ENCODE measurements at places on chromosomes 4 and X. TPM values are rescaled to one million over a fixed set of nuclear protein-coding genes. Genes with fewer than 3 reads are reported as not detected.

MTNR1A gene
- not detected for total RNA-seq

STAP1 gene
- total RNA-seq = not detected

TKTL2 gene
- not detected for total RNA-seq

NAP1L5 gene
- 1.3 TPM for total RNA-seq

HS3ST1 gene
- total RNA-seq = 7.1 TPM

TIMM8A gene
- total RNA-seq = 17.1 TPM

GCNA gene
- 0.39 TPM for total RNA-seq

BLOC1S4 gene
- 7.8 TPM for total RNA-seq

CD99L2 gene
- total RNA-seq = 11.2 TPM

CCSER1 gene
- total RNA-seq = 0.81 TPM

SCML1 gene
- total RNA-seq = 10.7 TPM

- DNase-seq = no peak
Observed at GRCh38 chr4:8353912-8354453, 84.4 kb downstream of the HTRA3 start.

DNA sequence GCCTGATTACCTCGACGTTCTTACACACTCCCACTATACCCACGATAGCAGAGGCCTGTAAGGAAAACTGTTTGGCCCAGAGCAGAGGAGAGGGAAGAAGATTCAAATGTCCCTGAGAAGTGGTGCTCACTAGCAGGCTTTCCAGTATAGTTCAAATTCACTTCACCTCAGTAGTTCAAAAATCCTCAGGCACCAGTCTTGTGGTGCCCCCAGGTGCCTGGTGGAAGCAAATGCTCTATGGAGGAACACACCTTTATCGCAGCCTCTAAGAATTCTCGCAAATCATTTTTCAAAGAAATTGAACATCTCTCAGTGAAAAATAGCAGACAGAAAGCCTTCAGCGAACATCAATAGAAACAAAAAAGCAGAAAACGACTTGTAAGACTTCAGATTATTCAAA is 12.2 kb upstream of the MTMR1 start:
- no peak for DNase-seq

DNA sequence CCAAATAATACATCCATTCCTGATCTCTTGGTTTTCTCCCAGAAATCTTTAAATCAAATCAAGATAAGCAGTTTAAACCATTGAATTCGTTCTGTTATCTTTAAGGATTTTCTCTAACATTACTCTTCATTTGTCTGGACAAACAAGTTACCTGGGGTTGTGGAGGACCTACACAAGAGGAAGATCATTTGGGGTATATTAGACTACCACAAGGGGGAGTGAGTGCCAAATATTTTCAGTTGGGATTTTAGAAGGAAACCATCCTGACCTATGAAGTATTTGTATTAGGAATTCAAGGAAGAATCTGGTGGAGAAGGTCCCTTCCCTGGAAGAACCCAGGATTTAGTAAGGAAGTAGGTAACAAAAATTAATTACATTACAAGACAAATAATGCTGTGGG is 12.0 kb upstream of the DCHS2 start:
- peak; percentile 40 for DNase-seq

DNA sequence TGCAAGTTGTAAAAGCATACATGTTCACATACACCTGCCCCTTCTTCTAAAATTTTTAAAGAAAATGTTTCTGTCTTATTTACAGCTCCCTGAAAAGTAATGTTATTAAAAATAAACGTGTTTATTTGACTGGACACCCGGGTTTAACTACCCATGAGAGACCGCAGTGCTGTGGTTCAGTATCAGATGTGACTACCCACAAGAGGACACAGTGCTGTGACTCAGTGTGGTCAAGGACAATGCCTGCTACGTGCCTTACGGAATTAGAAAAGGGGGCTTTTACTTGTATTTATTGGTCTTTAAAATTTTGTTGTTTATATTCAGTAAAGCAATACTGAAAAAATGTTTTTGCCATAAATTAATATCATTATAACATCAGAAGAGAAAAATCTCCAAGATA is 641.4 kb downstream of the TRIML1 start:
- DNase-seq = no peak

- no peak for DNase-seq
Observed at GRCh38 chrX:40065296-40066046, 32.3 kb downstream of the BCOR start.

GRCh38 chrX:40806513-40807220 is 71.3 kb upstream of the MED14 start:
- peak; percentile 33 for DNase-seq

- DNase-seq = no peak
Observed at GRCh38 chr4:2787230-2788100, 5.4 kb upstream of the SH3BP2 start.

DNA sequence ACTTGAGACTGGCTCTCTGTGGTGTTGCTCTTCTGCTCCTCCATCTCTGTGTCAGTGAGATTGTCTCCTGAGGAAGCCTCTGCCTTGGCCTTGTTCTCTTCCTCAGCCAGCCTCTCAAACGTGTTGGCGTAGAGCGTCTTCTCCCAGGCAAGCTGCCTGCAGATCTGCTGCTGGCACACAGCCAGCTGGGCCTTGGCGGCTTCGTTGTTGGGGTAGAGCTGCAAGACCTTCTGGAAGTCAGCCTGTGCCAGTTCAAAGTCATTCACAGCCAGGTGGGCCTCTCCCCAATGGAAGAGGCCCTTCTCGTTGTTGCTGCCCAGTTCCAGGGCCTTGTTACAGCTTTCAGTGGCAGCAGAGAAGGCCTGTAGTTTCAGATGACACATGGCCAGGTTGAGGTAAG is 159.1 kb downstream of the NDST3 start:
- no peak for DNase-seq

DNA sequence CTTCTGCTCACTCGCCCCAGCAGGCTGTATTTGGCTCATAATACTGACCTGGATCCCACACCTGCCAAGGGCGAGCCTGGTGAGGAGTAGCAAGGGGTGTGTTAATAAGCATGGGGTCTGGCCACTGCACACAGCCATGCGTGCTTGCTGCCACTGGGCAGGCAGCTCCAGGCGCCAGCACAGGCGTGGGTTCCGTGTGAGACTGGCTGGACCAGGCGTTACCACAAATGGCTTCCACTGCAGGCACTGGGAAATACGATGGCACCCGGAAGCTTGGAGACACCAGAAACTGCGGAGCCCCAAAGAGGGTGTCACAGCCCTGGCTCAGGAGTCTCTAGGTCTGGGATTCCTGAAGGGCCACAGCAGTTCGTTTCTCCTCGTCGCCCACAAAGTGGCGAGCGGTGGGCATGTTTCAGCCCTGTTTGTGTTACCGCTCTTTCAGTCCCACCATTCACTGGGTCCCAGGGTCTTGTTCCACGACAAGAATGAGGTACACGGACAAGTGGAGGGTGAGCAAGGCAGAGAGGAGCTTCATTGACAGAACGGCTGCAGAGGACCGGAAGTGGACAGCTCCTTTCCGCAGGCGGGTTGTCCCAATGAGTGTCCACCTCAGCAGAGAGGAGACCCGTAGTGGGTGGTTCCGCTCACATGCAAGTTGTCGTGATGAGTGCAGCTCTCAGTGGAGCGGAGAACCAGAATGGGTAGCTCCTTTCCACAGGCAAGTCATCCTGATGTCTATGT is 428.9 kb downstream of the EPHA5 start:
- no peak for DNase-seq

GRCh38 chrX:33272986-33273385 is 61.6 kb upstream of the DMD start:
- peak; percentile 37 for DNase-seq

DNA sequence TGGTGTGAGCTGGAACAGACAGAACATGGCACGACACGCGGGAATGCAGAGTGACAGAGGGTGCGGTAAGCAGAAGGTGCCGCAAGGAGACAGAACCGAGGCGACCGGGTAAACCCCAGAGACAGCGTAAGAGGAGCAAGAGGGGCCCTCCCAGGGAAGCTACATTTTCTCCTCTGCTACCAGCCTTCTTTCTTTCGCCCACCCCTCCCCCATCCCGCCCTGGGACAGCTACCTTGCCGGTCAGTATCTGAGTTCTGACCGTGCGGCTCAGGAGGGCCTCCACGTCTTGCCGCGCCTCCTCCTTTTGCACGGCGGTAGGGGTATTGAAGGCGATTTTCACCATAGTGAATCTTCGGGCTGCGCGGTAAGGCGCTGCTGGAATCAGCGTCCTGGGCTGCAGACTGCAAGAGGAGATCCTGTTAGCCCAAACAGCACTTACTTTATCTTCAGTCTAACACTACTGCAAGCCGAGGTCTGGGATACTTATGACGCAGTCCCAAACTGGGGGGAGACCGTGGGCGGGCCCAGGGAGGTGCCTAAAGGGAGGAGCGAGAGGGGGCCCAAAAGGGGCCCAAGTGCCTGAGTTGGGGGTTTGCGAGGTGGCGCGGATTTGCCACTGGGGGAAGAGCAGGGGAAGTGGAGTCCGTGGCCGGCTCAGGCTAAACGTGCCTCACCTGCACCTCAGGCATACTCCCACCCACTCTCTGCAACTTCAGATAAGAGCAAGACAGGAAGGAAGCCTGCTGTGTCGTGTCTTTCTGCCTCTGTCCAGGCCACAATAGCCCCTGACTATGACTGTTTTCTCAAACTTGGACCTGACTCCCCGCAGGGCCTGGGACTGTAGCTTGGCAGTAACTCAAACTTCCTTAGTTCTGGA is at the start of gene ITM2A:
Gene ITM2A, minus strand, starts transcription at position 462 of the 877 bp plus-strand sequence. Its CDS starts 119 bp downstream, at position 343.
- DNase-seq = no peak

GRCh38 chr4:710916-711315 is 5.3 kb downstream of the PCGF3 start:
- no peak for DNase-seq

GRCh38 chrX:22406201-22406737 is 133.6 kb downstream of the CBLL2 start:
- no peak for DNase-seq

- DNase-seq = no peak
Observed at GRCh38 chr4:113397114-113397701, 347.8 kb downstream of the ANK2 start.

GRCh38 chrX:19089555-19090040 is 32.7 kb downstream of the ADGRG2 start:
- DNase-seq = no peak

DNA sequence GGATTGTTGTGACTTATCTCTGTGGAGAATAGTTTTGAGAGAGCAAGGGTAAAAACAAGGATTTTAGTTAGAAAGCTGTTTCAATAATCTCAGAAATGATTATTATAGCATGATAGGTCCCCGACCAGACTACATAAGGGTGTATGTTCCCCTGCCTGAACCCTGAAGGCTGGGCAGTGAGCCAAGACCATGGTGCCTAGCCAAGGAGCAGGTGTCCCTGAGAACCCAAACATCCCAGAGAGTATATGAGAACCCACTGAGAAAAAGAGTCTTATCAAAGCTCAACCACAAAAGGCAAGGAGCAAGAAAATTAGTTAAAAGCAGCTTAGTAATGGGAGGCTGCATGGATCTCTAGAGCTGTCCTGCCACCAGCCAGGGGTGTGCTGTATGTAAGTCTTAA is 94.9 kb upstream of the UNC5C start:
- no peak for DNase-seq

GRCh38 chr4:140081641-140082390 is 72.2 kb downstream of the MAML3 start:
- DNase-seq = no peak

- no peak for DNase-seq
Observed at GRCh38 chrX:108072746-108073145, 18.6 kb downstream of the PSMD10 start.

- DNase-seq = no peak
Observed at GRCh38 chrX:134548257-134549201, 88.6 kb downstream of the HPRT1 start.

Measured in foreskin keratinocyte (primary cell).